Coronary artery (tissue), 2 donors: ENCODE measurements at places on chromosomes 3 and 15.

GRCh38 chr15:58900631-58901030 is 32.8 kb downstream of the SLTM start:
- DNase-seq: no peak

- DNase-seq: no peak
These were observed 4.4 kb upstream of the ZNF609 start for GRCh38 chr15:64455961-64456371.

DNA sequence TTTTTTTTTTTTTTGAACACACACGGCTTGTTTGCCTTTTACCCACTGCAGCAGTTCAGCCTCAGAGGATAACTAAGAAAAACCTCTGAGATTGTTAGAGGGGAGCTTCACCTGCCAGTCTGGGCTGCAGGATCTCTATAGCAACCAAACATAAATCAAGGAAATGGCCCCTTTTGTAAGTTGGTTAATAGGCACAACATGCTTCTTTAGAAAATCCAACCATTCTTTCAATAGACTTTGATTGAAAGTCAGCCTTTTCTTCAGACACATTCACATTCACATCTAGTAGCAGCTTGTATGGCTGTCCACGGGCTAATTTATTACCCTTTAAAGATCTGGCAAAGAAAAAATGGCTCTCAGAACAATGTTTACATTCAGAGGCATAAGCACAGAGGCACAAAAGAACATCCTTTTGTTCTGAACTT is 136.6 kb upstream of the RARB start:
- DNase-seq: no peak

GRCh38 chr3:42071904-42072812 is 19.0 kb upstream of the TRAK1 start:
- DNase-seq: peak; percentile 85

DNA sequence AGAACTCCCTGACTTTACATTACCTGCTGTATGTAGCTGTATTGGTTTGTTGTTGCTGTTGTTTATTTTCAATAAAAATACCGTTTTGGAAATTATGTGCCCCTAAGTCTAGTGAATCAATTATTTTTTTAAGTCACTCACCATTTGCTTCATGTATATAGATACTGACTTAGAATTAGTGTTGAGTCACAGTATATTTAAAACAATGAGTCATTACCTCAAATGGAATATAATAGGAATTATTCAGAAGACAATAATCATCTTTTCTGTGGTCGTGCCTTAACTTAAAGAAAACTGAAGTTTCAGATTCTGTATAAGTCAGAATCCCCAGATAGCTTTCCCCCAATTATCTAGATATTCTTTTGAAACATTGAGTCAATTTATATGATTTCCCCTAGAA is 21.0 kb upstream of the ALDH1A2 start:
- no peak for DNase-seq

DNA sequence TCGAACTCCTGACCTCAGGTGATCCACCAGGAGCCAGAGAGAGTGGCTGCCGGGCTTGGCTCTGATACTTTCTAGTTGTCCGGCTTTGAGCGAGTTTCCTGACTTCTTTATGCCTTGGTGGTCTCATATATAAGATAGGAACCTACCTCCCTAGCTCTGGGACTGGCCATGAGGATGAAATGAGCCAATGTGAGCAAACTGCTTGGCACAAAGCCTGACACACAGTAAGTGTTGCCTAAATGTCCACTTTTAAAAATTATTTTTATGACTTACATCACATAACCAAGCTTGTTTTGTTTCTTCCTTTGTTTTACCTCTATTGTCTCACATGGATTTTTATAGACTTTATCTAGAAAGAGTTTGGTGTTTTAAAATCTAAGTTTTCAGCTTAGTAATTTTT is 42.1 kb upstream of the CCDC174 start:
- no peak for DNase-seq

DNA sequence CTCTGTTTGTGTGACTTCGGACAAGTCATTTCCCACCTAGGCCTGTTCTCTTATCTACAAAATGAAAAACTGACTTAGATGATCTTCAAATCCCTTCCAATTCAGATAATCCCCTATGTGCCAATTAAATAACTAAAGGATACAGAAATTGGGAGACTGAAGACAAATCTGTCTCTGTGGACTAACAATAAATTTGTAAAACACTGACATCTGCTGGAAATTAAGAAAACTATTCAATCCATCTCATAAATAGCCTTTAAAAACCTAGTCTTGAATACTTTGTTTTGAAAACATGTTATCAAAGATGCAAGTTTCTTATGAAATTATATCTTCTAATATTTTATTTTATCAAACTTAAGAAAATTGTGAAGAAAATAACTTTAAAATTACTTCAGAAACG is 38.3 kb downstream of the MTHFS start:
- DNase-seq: no peak

DNA sequence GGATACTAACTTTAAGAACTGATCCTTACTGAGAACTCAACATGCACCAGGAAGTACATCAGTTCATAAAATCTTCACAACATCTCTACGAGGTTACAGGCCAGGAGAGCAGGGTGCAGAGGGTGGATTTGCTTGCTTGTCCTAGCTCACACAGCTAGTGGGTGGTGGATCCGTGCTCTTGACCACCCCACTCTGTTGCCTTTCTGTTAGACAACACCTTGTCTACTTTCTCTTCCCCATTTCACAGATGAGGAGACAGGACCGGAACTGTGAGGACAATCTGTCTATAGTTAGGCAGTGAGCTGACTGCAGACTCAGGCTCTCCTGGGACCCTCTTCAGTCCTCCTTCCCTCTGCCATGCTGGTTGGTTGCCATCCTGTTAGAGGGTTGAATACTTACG is 221.7 kb upstream of the TLE3 start:
- no peak for DNase-seq

DNA sequence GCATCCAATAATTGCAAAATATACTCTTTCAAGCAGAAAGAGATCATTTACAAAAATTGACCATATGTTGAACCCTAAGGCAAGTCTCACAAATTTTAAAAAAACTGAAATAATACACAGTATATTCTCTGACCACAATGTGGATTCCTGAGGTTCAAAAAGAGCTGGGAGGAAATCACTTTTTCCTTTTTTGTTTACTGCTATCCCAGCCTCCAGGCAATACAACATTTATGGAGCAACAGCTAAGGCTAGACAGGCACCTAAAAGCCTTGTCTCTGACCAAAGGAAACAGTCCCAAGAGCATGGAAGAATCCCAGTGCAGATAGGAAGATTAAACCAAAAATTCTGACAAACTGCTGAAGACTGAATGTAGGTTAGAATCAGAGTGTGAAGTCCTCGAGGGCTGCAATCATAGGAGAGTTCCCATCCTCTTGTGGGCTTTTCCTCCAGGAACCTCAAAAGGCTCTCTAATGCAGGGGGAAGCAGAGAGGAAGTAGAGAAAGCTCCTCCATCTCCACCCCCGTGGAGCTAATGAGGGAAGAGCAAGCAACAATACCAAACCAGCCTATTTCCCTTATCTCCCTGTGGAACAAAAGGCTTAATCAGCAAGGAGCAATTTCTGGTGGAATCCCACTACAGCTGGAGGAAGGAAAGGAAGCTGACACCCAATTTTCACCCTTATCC is 57.0 kb downstream of the TMCC1 start:
- no peak for DNase-seq

GRCh38 chr15:52737720-52738119 is 52.4 kb downstream of the ONECUT1 start:
- DNase-seq: no peak

DNA sequence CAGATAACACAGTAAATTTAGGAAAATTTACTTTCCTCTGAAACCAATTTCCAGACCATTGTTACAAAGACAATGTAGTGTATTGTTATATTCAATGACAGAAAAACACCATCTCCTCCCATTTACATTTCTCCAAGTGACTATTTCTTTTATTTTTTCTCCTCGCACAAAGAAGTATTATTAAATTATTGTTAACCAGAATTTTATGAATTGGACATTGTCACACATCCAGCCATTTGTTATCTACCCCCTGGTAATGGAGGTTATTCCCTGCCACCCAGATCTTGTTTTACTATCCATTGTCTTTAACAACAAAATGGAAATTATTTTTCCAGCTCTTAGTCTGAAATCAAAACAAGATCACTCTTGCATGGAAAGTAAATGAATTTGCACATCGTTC is 511.3 kb downstream of the FGF12 start:
- no peak for DNase-seq

- DNase-seq: no peak
These were observed 36.1 kb downstream of the SELENOT start for GRCh38 chr3:150639262-150639661.

DNA sequence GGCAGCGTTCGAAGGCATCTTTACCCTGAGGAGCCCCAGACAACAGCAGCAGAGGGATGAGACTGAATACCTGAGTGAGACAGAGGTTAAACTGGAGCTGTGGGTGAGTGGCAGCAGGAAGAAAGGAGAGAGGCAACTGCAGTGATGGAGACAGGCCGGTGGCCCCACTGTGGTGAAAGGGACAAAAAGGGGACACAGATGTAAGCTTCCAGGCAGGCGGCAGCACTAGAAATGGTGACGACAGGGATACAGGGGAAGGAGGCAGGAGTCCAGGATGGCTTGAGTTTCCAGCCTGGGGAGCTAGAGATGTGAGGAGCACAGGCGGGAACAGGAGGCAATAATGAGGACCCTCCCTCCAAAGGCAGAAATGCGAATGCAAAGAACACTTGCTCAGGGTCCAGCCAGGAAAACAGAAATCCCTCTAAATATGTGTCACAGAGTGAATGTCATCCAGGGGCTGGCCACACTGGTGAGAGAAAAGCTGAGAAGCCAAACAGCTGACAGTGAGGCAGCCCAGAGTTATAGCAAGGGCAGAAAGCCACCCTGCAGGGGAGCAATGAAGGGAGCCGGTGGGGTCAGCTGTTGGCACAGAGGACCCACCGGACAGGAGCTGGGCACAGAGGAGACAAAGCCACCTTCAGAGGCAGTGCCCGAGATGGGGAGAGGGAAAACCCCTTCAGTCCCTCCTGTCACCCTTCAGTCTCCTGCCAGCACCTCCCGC is 70.1 kb downstream of the TBC1D2B start:
- no peak for DNase-seq

GRCh38 chr15:88512078-88512477 is 34.4 kb downstream of the DET1 start:
- DNase-seq: no peak

DNA sequence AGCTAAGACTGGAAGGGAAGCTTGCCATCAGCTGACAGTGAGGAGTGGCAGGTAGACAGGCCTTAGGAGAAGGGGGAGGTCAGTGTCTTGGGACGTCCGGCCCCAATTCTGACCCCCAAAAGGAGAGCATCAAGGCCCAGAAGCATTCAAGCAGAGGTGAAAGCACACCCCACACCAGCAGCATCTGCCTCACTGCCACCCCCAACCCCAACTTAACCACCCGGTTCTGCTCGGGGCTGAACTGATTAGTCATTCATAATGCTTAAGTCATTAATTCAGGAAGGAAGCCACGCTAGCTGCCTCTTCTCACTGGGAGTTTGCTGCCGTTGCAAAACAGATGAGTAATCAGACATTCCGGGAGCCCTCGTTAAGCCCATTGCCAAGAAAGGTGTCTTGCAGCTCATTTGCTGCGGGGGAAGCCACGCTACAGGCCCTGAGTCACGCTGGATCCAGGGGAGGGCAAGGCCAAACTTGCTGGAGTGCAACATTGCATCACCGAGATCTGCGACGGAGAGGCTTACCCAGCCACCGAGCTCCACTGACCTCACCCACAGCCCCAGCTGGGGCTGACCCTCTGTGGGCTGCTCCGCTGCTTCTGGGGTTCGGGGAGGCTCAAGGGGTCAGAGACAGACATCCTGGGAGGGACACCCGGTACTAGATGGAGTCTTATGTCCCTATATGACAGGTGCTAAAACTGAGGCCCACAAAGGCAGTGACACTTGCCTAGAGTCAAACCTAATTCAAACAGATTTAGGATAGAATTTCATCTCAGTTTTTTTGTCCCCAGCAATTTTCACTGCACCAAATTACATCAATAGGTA is 46.4 kb upstream of the HES1 start:
- peak; percentile 79 for DNase-seq

DNA sequence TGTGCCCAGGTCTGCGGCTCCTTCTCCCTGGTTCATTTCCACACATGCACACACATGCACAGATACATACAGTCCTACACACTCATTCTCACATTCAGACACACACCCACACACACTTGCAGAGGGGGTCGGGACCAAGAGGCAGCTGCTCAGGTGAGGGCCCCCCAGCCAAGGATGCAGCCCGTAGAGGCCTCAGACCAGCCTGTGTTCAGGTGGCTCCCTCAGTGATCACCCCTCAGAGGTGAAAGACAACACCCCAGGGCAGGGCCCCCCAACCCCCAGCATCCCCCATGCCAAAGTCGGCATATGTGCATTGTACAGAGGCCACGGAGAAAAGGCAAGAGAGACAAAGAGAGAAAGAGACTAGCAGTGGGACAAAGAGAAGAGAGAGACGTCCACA is 5.9 kb upstream of the CORO2B start:
- DNase-seq: no peak

GRCh38 chr3:52056968-52057811 is 819 bp upstream of the DUSP7 start:
- DNase-seq: peak; percentile 99

- no peak for DNase-seq
These were observed 182.4 kb downstream of the ADAMTS9 start for GRCh38 chr3:64505419-64505818.

- no peak for DNase-seq
These were observed 65.1 kb upstream of the LEKR1 start for GRCh38 chr3:156761007-156761406.

GRCh38 chr3:123660900-123661299 is 76.0 kb upstream of the HACD2 start:
- DNase-seq: peak; percentile 98

GRCh38 chr15:38054488-38054887 is 120.0 kb downstream of the TMCO5A start:
- DNase-seq: no peak

GRCh38 chr15:68631601-68632051 is 52.8 kb downstream of the CORO2B start:
- DNase-seq: no peak

GRCh38 chr3:126569390-126569975 is 10.8 kb upstream of the C3orf22 start:
- no peak for DNase-seq

GRCh38 chr3:191566469-191566868 is 105.5 kb downstream of the PYDC2 start:
- no peak for DNase-seq

DNA sequence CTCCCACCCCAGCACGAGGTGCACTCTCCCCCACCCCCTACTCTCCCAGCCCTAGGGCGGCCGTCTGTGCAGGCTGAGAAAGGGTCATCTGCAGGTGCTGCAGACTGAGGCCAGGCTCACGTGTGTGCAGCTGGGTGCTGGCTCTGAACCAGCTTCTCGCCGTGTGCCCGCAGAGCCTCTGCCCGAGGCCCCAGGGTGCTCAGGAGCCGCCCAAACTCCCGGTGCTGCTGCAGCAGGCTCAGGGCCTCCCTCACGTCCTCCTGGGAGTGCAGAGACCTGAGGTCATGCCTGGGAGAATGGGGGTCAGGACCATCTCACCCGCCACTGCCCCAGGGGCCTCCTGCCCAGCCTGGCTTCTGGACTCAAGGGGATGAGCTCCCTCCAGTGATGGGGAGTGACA is 17.2 kb downstream of the SPTBN5 start:
- no peak for DNase-seq

- DNase-seq: no peak
These were observed 578.4 kb downstream of the ZIC1 start for GRCh38 chr3:147987549-147987948.
